Stimulated activated CD4-positive, alpha-beta T cell treated with anti-CD3 and anti-CD28 coated beads, Interleukin-1b, Interleukin-23, amount 100 ng/mL, for 1 hour (primary cell): ENCODE measurements at places on chromosomes 11 and 22.

DNA sequence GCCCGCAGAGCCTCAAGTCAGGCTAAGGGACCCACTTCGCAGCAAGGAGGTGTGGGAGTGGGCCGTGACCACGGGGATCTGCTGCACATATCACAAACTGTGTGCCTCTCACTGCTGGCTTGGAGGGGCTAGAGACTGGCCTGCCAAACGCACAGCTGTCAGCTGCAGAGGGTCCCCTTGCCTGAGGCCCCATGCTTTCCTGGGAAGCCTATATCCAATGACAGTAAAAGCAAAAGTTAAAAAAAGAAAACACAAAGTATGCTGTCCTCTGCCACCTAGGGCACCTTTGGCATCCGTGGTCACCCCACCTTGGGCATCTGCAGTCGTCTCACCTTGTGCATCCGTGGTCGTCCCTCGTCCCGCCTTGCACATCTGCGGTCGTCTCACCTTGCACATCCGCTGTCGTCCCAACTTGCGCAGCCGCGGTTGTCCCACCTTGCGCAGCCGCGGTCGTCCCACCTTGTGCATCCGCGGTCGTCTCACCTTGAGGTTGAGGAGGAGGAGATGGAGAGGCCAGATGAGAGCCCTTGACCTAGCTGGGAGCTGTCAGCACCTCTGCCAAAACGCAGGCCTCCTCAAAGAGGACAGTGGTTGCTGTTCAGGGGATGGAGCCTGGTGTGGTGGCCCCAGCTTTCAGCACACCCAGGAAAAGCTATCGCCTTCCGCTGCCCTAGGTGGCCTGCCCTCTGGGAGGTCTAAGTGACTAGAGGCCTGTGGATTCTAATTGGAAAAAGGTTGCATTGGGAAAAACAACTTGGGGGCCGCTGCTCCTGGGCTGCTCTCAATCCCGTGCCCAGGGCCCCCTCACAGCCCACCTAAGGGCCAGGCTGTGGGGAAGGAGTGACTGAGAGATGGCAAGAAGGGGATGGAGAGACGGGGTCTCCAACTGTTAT, 90.5 kb downstream of the MYEOV start:
- no peak for DNase-seq

DNA sequence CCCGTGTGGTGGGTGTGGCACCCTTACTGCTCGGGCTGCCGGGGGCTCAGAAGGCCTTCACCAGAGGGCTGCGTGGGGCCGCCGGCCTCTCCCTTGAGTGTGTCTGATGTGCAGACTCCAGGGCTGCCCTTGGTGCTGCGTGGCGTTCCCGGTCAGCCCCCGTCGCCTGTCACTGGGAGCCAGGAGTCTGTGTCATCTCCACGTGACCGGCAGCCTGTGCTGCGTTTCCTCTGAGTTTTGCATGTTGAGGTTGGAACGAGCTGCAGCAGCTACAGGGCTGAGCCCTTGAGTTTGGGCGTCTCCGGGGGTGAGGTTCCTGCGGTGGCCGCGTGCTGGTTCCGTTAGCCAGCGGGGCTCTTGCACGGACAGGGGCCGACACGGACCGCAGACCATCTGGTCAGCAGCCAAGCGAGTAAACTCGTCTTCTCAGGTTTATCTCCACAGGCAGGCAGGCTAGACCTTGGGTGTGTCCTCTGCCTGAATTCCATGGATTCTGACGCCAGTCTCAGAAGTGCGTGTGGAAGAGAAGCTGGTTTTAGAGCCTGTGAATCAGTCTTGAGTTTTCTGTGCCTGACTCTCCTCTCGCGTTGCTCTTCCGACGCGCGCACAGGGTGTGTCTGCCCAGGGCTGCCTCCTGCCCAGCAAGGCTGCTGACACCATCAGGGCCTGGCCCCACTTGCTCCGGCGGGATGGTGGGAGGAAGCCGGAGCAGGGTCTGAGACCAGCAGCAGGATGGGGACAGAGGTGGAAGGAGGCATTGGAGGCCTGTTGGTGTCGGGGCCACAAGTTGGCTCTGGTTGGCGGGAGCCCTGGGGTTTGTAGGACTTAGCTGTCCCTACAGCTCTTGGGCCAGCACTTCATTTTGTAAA, 10.5 kb downstream of the PTDSS2 start:
- no peak for DNase-seq

DNA sequence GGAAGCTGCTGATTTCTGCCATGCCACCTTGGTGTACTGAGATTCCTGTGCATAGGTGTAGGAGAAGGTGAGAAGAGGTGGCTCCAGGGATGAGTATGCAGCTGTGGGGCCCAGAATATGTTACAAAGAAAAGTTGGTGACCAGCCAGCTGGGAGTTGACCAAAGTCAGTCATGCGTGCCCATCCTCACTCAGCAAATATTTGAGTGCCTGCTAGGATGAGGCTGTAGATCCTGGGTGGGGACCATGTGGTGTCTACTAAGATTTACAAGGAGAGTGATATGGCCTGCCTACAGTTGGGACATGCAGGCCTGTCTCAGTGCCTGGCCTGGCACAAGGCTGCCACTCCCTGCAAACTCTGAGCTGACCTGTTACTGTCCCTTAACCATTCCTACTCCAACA, 19.4 kb downstream of the RNF185 start:
- no peak for DNase-seq

DNA sequence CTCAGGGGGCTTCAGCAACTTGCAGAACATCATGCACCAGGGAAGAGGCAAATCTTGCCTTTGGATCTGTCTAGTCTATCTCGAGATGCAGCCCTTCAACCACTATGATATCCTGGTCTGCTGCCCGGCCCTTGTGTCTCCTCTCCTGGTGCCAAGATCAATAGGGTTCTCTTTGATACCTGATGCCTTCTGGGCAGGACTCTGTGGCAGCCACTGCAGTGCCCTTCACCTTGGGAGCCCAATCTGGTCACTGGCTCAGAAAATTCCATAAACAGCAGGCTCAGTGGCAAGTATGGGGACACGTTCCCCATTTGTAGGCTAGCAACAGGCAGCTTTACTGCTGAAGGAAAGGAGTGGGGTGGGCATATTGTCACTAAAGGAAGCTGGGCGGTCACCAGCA, 23.4 kb downstream of the SYN3 start:
- no peak for DNase-seq
